SIG-M5 (cell line): ENCODE measurements at places on chromosomes 2 and 18.

DNA sequence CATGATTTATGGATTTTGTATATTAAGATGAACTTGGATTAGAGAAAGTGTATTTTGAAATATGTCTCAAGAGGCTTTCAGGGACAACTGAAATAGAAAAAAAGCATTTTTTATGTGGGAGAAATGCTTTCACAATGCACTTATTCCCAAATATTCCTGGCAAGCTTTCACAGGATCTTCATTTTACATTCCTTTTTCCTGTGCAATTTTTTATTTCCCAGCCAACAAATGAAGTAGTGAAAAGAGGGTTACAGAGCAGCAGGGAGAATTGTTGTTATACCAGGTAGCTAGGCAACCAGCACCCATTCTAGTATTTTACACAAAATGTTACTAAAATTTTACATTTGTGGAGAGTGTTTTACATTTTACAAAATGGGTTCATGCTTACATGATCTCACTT, 167.0 kb upstream of the RPRM start:
- DNase-seq = no peak

- no peak for DNase-seq
Measured at GRCh38 chr2:4139731-4140130, 436.4 kb downstream of the DCDC2C start.

DNA sequence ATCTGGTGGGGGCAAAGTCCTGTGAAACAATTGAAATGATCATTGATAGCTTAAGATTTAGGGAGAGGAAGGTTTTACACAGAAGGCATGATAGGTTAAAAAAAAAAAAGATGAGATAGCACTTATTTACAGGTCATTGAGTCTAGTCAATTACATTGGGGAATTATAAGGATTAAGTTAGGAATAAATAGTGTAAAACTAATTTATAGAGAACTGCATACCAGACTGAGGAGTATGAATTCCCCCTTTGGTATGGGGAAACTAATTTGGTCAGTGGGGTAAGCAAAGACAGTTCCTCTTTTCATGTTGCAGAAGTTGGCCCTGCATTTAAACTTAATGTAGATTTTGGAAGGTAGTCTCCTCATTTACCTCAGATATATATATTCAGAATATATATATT, 10.8 kb downstream of the GLS start:
- peak; percentile 17 for DNase-seq

- no peak for DNase-seq
Measured at GRCh38 chr2:40367032-40367431, 84.9 kb downstream of the SLC8A1 start.
